ENCODE measurements at places on chromosomes 11 and 22. TPM values are rescaled to one million over a fixed set of nuclear protein-coding genes. Genes with fewer than 3 reads are reported as not detected.
A peak's percentile ranks its signal among the peaks of the same experiment; 100 is the strongest.

DNA sequence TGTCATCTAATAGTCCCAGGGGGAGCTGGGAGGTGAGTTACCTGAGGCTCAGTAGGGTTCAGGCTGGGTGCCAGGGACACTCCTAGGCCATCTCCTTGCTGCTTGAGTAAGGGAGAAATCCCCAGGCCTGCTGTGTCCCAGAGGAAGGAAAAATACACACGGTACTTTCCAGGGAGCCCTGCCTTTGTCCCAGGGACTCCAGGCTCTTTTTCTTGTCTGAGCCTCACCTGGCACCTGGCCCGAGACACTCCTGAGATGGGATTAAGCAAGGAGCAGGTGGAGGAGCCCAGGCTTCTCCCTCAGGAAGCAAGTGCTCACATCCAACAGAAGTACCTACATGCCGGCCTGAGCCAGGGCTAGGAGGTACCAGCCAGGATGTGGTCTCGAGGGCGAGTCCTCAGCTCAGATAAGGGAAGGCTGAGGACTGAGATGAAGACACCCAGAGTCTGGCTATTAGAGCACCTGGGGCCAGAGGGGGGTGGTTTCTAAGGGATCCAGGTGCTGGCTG lies 899 bp upstream of the KLHDC7B start:
- no peak for DNase-seq
- H3K4me3 ChIP-seq, result peak overlapping the region; percentile 51
- no peaks in the 10 kb centered on the region for H3K36me3 ChIP-seq
- no peak overlapping the region for H3K27ac ChIP-seq
- peaks cover 26% of the 10 kb centered on the region for H3K4me1 ChIP-seq

Gene SOX10
- total RNA-seq, result not detected

Gene NR1H3
- 7.2 TPM for total RNA-seq

Gene ACTN3
- not detected for total RNA-seq

Data from GM23248 (cell line).